ENCODE measurements at places on chromosomes 3 and 15.

DNA sequence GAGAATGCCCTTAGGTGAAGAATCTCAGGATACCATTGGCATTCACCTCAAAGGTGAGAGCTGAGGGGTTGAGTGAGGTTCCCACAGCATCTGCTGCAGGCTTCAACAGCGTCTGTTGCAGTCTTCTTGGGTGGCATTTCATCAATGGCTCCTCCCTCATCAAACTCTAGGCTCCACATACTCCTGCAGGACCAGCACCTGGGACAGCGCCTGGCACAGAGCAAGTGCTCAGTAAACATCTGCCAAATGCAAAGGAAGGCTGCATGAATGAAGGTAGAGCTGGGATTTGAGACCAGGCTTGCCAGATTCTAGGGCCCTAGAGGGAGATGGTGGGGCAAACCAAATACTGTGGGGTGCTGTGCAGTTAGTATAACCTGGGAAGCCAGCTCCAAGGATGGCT is 9.6 kb downstream of the TRH start:
- DNase-seq, result no peak

DNA sequence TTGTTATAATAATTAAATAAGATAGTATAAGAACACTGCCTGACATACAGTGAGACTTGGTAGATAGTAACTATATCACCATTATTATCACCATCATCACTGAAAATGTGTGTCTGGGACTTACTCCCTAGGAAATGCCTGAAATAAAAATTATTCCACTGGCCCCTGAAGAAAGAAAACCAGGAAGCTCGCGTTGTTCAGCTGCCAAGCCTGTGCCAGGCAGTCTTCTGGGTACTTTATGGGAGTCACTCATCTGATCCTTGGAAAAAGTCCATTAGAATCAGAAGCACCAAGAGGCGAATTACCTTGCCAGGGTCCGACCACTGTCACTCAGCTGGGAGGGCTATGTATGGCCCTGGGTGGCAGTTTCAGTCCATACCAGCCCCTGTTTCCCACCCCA is 220.3 kb upstream of the TPM1 start:
- DNase-seq, result no peak

- no peak for DNase-seq
These were observed 5.8 kb downstream of the RCCD1 start for GRCh38 chr15:90960298-90961091.

DNA sequence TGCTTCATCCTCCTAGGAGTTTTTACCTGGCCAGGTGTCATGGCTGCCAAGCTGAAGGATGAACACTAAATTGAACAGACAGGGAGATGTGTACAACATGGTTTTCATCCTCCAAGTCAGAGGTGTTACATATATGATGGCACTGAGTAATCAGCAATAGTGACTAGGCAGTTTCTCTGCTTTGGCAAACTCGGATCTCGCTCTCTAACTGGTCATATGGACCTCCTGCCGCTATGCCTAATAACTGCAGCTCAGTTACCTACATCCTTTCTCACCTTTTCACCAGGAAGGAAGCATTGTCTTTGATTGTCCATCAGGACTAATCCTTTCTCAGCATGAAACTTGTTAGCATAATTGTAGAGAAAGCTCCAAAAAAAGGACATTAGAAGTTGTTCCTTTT is 175.9 kb upstream of the PLSCR5 start:
- no peak for DNase-seq

DNA sequence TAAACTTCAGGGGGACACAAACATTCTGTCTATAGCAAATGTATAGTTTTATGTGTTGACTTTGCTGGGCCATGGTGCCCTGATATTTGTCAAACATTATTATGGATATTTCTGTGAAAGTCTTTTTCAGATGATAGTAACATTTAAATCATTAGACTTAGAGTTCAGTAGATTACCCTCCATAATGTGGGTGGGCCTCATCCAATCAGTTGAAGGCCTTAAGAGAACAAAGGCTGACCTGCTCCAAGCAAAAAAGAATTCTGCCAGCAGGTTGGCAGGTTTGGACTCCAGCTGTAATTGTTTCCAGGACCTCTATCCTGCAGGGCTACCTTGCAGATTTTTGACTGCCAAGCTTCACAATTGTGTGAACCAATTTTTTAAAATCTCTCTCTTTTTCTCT is 1250.9 kb downstream of the ROBO1 start:
- no peak for DNase-seq

DNA sequence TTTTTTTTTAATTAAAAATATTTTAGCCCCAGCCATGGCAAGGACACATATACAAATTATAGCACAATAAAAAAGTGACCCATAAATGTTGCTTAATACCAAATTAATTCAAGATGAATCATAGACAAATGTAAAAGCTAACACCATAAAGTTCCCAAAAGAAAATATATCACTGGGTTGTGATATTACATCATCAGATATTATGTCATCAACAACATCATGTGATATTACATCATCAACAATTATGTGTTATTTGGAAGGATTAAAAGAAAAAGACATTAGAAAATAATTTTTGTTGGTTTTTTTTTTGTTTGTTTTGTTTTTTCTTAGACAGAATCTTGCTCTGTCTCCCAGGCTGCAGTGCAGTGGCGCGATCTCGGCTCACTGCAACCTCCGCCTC is 34.5 kb upstream of the ABHD10 start:
- no peak for DNase-seq
